Nucleus accumbens (tissue), 56 donors: ENCODE measurements at places on chromosomes 3 and 15.

GRCh38 chr3:25468866-25469319 lies 40.8 kb downstream of the RARB start:
- no peak for DNase-seq

DNA sequence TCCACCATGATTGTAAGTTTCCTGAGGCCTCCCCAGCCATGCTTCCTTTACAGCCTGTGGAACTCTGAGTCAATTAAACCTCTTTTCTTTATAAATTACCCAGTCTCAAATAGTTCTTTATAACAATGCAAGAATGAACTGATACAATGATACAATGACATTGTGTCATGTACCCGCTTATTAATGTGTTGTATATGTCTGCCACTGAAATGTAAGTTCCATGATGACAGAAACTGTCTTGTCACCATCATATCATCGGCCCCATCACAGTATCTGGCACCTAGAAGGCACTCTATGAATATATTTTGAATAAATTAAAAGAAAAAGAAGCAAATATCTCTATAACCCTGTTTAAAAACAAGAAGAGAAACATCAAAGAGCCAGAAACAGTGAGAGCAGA lies 29.6 kb downstream of the FEZF2 start:
- no peak for DNase-seq

- DNase-seq, result no peak
Observed at GRCh38 chr3:38614651-38615352, 34.7 kb downstream of the SCN5A start.

DNA sequence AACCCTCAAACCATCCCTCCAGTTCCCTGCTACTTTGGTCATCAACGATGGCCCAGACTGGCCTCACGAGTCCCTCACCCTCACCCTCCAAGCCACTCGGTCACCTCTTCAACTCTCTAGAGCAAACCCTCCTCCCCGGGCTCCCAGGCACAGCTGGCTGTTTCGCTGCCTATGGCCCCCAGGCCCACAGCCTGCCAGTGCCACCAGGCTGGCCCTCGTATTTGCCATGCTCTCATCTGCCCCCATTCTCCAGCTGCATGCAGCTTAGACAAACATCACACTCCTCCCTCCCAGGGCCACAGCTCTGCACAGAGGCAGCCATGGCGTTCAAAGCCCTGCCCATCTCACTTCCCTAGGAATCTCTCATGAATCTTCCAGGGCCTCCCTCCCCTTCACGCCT lies 13.8 kb downstream of the RAB43 start:
- DNase-seq, result no peak

- no peak for DNase-seq
Observed at GRCh38 chr3:41893977-41894376, 67.9 kb downstream of the ULK4 start.

GRCh38 chr3:42752961-42753360 lies 20.1 kb downstream of the CCDC13 start:
- no peak for DNase-seq

- no peak for DNase-seq
Observed at GRCh38 chr3:187848401-187848800, 103.1 kb upstream of the BCL6 start.

- no peak for DNase-seq
Observed at GRCh38 chr3:16171009-16171408, 3.5 kb upstream of the GALNT15 start.

DNA sequence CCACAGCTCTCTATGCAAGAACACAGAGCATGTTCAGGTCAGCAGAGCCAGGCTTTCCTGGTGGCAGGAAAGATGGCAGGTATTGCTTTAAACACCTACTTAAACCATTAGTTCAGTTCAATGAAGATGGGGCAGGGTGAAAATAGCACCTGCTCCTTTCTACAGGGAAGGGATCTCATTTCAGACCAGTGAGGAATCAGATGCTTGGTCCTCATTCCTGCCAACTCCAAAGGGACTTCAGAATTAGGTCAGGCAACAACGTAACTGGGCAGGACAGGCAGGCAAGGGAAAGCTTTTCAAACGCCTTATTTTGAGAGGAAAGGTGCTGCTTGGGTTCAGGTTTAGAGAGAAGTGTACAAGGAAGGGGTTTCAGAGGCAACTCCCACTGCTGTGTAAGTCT lies 12.6 kb upstream of the RPS17 start:
- DNase-seq, result no peak

DNA sequence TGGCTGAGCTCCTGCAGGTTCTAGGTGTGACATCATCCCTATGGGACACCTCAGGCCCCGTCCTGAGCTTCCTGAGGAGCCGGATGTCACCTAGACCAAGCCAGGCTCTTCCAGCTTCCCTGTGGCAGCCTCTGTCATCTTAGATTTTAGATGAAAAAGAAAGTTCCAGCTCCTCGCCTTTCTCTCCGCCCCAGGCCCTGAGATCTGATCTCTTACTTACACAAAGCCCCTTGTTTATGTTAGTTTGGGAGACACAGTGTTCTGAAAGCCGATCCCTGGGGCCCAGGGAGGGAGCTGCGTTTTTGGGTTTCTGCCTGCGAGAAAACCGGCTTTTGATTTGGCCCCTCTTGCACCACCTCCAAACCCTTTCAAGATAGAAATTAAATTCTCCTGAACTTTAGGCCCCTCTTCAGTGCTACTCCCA lies 40.2 kb upstream of the FAM107A start:
- no peak for DNase-seq

DNA sequence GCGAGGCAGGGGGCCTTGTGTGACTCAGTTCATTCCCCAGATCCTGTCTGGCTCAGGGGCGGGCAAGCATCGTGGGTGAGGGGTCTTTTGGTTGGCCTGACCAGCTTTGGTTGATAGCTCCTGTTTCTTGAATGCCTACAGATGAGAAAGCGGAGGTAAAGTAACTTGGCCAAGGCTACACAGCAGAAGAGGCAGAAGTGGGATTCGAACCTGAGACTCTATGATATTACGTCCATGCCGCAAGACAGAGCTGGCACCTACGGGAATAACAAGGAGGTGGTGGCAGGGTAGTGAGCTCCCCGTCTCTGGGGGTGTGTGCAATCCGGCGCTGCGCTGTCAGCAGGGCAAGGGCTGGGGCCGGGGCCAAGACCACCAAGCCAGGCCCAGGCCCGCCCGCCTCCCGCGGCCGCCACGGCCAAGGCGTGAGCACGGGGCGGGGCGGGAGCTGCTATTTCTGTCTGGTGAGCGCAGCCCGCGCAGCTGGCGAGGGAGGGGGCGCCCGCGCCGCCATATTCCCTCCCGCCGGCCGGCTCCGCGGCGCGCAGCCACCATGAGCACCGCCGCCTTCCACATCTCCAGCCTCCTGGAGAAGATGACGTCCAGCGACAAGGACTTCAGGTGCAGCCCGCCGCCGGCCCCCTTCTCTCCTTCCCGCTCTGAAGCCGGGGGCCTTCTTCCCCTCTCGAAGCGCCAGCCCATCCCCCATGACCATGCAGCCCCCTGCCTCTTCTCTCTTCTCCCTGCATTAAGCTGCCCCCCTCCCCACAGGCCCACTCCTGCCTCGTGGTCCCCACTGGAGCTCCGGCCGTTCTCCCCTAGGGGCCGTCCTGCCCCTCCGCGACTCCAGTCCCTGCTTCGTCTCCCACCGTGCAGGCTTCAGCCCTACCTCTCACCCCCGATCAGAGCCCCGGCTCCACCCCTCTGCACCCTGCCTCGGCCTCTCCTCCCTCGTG lies at the start of gene CAND2:
Gene CAND2, plus strand, starts transcription at position 510 of the 953 bp plus-strand sequence. Its CDS starts 41 bp downstream, at position 551.
- peak; percentile 22 for DNase-seq

- no peak for DNase-seq
Observed at GRCh38 chr15:75008629-75009326, 13.4 kb downstream of the SCAMP5 start.

- DNase-seq, result no peak
Observed at GRCh38 chr3:56590814-56591213, 33.8 kb downstream of the CCDC66 start.

DNA sequence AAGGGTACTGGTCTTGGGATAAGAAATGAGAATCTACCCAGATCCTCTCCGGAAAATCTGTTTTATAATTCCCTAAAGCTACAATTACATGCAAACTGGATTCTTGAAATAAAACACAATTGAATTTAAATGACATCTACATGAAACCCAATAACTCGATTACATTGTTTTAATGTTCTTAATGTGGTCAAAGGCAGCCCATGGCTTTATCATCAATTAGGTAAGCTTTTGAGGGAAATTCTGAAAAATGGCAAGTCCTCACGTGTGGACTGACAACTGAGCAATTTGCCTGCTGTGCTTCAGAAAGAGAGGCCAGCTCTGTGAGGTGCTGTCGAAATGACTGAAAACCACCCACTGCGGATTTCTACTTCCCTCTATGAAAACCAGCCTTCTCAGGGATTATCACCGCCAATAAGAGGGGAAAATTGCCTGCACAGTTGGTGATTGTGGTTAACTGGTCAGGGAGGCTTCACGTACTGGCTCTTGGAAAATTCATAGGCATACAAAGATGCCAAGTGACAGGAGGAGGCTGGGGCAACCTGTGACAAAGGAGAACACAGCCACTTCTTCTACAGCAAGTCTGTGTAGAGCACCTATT lies 200.8 kb upstream of the SLCO3A1 start:
- no peak for DNase-seq

- DNase-seq, result no peak
Observed at GRCh38 chr3:123305192-123305591, 103.4 kb downstream of the SEC22A start.

GRCh38 chr3:59212128-59212779 lies 162.4 kb upstream of the CFAP20DC start:
- no peak for DNase-seq

GRCh38 chr15:83284559-83285283 lies at the start of gene BNC1:
TSS of gene BNC1 (minus strand) at chr15:83284664. CDS start at chr15:83284628, 36 bp downstream.
- DNase-seq, result no peak

DNA sequence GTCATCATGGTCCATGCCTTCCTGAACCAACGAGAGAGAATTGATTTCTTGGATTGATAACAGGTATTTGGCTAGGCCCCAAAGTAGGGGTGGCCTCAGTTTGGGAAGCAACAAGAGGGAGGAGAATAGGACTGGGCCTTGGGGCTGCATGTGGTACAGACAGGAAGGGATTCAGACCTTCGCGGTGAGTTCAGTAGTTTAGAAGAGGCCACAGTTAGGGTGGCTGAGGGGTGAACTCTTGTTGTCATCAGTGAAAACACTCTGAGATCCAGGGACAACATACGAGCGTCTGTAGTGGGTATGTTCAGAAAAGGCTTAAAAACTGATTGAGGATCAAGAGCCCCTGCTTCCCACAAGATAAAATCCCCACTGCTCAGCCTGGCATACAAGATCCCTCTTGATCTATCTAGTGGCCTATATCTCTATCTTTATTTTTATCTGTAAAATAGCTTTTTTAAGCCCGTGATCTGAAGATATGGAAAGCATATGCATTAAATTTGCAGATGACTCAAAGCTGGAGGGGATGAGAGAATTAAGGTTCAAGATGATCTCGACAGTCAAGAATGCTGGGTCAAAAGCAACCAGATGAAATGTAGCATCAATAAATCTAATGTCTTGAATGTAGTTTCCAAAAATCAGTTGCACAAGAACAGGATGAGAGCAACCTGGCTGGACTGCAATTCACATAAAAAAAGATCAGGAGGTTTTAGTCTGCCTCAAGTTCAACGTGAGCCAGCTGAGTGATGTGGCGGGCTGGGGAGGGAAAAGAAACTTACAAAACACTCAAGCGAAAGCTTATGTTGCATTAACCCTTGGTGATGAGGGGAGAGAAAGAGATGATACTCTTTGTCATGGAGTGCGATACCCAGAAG lies 221.1 kb upstream of the TLE3 start:
- no peak for DNase-seq

DNA sequence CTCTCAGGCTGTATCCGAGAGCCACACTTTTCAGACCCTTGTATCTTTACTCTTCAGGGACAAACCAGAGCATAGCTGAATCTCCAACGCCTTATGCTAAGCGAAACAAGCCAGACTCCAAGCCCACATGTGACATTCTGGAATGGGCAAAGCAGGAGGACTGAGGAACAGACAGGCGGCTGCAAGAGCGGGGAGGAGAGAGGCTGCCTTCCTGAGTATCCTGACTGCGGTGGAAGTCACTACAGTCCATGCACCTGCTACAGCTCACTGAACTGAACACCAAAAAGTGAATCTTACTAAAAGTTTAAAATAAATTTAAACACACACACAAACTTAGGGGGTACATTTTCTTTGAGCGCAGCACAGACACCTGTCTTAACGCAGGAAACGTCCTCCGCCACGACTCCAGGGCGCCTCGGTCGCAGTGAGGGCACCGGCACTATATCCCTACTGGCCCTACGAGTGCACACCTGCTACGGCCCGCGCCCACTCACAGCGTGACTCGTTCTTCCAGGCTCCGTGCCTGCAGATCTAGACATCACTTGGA lies 1.4 kb downstream of the CYFIP1 start:
- DNase-seq, result no peak

DNA sequence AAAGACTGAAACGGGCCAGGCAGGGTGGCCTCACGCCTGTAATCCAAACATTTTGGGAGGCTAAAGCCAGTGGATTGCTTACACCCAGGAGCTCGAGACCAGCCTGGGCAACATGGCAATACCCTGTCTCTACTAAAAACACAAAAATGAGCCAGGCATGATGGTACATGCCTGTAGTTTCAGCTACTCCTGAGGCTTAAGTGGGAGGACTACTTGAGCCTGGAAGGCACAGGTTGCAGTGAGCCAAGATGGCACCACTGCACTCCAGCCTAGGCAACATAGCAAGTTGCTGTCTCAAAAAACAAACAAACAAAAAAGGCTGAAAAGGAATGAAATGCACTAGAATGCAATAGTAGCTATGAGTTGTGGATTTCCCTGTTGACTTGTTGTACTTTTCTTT lies 94.7 kb downstream of the STAG1 start:
- no peak for DNase-seq

GRCh38 chr3:123655400-123655799 lies 70.5 kb upstream of the HACD2 start:
- no peak for DNase-seq

DNA sequence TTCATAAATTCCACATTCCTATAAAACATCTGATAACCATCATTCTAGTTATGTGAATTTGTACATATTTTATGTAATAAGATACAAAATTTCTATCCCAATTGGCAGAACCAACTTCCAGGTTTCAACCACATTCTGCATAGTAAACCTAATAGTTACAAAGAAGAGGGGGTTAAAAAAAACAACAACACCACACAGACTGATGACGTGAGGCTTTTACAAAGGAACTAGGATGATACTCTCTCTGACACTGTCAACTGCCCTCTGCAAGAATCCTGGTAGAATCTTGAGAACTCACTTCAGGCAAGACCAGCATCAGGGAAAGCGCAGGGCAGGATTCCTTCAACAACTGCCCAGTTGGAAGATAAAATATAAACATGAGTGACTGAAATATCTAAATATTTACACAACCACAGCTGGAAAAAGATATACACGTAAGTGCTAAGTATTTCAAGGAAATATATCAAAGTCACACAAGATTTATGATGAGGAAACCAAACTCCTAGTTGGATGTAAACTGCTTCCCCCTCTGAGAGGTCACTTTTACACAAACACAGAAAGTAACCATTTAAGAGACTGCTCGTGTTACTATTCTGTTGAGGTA lies 816.4 kb downstream of the ROBO1 start:
- no peak for DNase-seq
